ENCODE measurements at places on chromosomes 12 and 14. TPM values are rescaled to one million over a fixed set of nuclear protein-coding genes. Genes with fewer than 3 reads are reported as not detected.

Gene RNASE3
- not detected for polyA plus RNA-seq

Gene RGS6
- not detected for polyA plus RNA-seq

Gene PNP
- polyA plus RNA-seq: 32.2 TPM

Gene OTOGL
- polyA plus RNA-seq: not detected

Gene TAS2R42
- polyA plus RNA-seq: not detected

Gene APOF
- not detected for polyA plus RNA-seq

Gene RASSF9
- not detected for polyA plus RNA-seq

Gene SLC22A17
- polyA plus RNA-seq: 3.9 TPM

Gene RFX4
- not detected for polyA plus RNA-seq

Gene GALNT6
- polyA plus RNA-seq: 4.4 TPM

Gene BCL11B
- polyA plus RNA-seq: 9.5 TPM

Gene DBX2
- not detected for polyA plus RNA-seq

Gene ATF7
- 19.2 TPM for polyA plus RNA-seq

DNA sequence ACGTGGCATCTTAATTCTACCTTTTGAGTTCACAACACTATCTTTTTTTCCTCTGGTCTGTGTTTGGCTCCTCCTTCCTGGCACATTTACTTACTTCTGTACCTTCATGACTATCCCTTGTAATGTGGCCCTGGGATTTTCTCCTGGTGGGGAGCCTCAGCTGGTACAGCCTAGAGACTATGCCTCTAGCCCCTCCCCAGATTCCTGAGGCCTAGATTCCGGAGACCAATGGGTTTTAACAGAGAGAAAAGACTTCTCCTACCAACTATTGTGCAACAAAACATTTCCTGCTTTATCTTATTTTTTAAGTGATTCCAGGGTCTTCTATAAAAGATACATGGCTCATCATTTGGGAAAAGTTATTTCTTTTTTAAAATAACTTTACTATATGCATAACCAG is 216.2 kb upstream of the KRR1 start:
- no peak overlapping the region for H3K27ac ChIP-seq
- H3K4me3 ChIP-seq: no peak overlapping the region
- H3K4me1 ChIP-seq: peaks cover 6% of the 10 kb centered on the region
- no peak for DNase-seq
- H3K27me3 ChIP-seq: no peaks in the 10 kb centered on the region
- no peaks in the 10 kb centered on the region for H3K36me3 ChIP-seq

DNA sequence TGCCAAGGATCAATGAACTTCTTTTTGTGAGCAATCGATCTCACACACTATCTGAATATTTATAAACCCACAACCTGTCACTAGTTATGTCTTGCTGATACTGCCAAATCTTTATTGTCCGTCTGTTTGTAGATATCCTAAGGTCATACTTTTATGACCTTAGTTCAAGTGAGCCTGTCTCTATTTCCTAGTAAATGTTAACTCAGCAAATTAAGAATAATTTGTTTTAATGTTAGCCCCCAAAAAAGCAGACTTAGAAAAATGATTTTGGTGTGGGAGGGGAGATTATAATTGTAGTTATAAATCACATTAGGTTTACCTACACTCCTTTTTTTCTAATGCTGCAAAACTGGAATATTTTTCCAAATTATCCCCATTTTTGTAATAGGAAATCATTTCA is 9.4 kb downstream of the STYK1 start:
- DNase-seq: no peak
- no peak overlapping the region for H3K4me3 ChIP-seq
- no peak overlapping the region for H3K27ac ChIP-seq

- no peaks in the 10 kb centered on the region for H3K4me1 ChIP-seq
- H3K4me3 ChIP-seq: no peak overlapping the region
- H3K36me3 ChIP-seq: no peaks in the 10 kb centered on the region
- no peak overlapping the region for H3K27ac ChIP-seq
Measured at GRCh38 chr12:27951898-27952297, 20.6 kb downstream of the PTHLH start.

- H3K4me1 ChIP-seq: peaks cover 62% of the 10 kb centered on the region
- H3K4me3 ChIP-seq: peak overlapping the region; percentile 97
- peak overlapping the region; percentile 97 for H3K27ac ChIP-seq
Measured at GRCh38 chr12:42327227-42327590, 1.2 kb downstream of the PPHLN1 start.

- DNase-seq: no peak
- H3K36me3 ChIP-seq: peaks cover 42% of the 10 kb centered on the region
- peaks cover 49% of the 10 kb centered on the region for H3K4me1 ChIP-seq
- H3K27ac ChIP-seq: no peak overlapping the region
Measured at GRCh38 chr12:304805-305204, 42.2 kb upstream of the SLC6A13 start.

DNA sequence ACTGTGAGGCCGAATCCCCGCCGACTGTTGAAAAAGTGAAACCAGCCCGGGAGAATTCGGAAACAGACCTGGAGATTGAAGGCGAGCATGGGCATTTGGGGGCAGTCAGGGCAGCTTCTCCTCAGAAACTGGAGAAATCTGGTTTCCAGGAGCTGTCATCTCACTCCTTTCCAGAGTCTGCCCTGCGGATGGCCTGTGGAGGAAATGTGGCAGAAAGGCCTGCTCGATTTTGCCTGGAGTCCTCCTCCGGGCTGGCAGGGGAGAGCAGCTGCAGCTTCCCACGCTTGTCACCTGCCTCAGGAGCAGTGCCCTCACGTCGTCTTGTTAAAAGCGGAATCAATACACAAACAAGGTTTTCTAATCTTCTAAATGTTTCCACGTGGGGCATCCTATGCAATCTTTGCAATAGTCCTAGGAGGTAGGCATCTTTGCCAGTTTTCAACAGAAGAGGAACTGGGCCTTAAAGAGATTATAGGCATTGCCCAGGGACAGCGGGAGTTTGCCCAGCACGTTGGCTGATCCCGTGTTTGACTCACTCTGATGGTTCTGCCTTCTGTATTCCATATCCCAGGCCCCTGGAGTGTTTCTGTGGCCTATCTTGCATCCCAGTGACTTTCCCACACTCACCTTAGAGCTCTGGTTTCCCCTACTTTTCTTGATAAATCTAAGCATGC is 2.3 kb downstream of the LRRC74A start:
- H3K4me3 ChIP-seq: no peak overlapping the region
- no peak for DNase-seq
- no peaks in the 10 kb centered on the region for H3K27me3 ChIP-seq
- no peaks in the 10 kb centered on the region for H3K36me3 ChIP-seq
- no peak overlapping the region for H3K27ac ChIP-seq
- H3K4me1 ChIP-seq: no peaks in the 10 kb centered on the region

DNA sequence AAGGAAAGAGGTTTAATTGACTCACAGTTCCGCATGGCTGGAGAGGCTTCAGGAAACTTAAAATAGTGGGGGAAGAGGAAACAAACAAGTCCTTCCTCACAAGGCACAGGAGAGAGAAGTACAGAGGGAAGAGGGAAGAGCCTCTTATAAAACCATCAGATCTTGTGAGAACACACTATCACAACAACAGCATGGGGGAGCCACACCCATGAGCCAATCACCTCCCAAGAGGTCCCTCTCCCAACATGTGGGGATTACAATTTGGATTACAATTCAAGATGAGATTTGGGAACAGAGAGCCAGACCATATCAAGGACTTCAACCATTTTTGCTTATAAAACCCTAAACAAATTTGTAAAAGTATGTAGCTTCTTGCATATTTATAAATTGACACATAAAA is 45.8 kb downstream of the SLCO1C1 start:
- H3K27me3 ChIP-seq: no peaks in the 10 kb centered on the region
- H3K36me3 ChIP-seq: no peaks in the 10 kb centered on the region
- H3K27ac ChIP-seq: no peak overlapping the region
- no peaks in the 10 kb centered on the region for H3K4me1 ChIP-seq
- DNase-seq: no peak

DNA sequence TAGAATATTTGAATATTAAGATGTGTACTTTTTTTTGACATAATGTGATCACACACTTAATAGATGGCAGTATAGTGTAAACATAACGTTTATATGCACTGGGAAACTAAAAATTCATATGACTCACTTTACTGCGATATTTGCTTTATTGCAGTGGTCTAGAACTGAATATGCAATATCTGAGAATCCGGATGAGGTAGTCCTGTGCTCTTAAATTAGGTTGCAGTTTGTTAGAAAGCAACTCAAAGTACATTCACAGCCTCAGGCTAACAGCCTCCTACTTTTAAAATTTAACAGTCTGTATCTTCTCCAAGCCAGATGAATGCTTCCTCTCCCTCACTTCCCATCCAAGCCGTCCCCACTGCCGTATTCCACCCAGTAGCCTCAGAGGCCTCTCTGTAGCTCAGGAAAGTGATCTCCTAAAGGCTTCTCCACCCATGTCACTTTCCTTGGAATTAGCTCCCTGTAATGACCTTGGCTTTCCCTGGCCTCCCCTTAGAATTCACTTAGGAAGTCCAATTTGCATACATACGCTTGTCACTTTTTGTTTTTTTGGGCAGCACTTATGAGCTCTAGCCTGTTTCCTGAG is 43.7 kb downstream of the TESPA1 start:
- H3K4me1 ChIP-seq: peaks cover 11% of the 10 kb centered on the region
- peaks cover 3% of the 10 kb centered on the region for H3K36me3 ChIP-seq
- DNase-seq: no peak
- H3K4me3 ChIP-seq: no peak overlapping the region
- H3K27ac ChIP-seq: no peak overlapping the region

DNA sequence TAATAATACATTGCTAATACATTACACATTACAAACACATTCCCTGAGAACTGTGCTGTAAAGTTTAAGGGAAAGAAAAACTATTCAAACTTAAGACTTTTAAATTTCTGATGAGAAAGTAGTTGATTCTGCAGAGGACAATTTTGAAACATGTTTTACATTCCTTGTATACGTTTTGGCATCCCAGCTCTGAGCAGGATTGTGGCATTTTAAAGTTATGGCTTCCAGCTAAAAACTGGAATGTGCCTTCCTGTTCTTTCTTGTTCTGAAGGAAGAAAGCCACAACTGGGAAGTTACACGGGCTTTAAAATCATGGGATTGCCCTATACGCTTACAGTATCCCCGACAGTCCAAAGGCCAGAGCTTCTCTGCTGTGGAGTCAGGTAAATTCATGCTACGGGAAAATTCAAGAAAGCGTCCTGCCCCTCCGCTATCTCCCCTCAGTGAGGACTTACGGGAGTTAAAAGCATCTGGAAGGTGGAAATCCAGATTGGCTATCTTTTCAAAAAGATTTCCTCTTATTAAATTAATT is 10.8 kb upstream of the KLHL42 start:
- no peaks in the 10 kb centered on the region for H3K36me3 ChIP-seq
- no peak overlapping the region for H3K4me3 ChIP-seq
- DNase-seq: no peak
- no peaks in the 10 kb centered on the region for H3K27me3 ChIP-seq
- H3K27ac ChIP-seq: no peak overlapping the region

DNA sequence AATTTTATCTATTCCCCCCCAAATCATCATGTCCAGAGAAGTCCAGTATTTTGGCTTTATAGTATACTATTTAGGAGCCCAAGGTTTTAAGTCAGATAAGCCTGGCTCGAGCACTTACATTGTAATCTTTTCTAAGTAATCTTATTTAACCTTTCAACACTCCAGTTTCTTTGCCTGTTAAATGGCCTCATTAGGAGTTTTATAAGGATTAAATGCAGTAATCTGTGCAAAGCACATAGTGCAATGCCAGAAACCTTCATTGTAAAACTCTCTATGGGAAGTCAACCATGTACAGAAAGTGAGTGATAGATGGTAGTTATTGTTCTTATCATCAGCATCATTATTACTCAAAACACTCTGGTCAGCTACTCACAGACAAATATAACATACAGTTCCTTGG is 1330.4 kb downstream of the SLC16A7 start:
- no peak for DNase-seq
- H3K27ac ChIP-seq: no peak overlapping the region
- no peaks in the 10 kb centered on the region for H3K4me1 ChIP-seq
- no peaks in the 10 kb centered on the region for H3K27me3 ChIP-seq
- no peaks in the 10 kb centered on the region for H3K36me3 ChIP-seq
- H3K4me3 ChIP-seq: no peak overlapping the region

- H3K4me1 ChIP-seq: peaks cover 6% of the 10 kb centered on the region
- no peak overlapping the region for H3K27ac ChIP-seq
- no peaks in the 10 kb centered on the region for H3K27me3 ChIP-seq
- no peak overlapping the region for H3K4me3 ChIP-seq
Measured at GRCh38 chr12:122968104-122968503, 1.8 kb upstream of the ABCB9 start.

- H3K4me3 ChIP-seq: no peak overlapping the region
- no peak overlapping the region for H3K27ac ChIP-seq
- DNase-seq: no peak
- no peaks in the 10 kb centered on the region for H3K4me1 ChIP-seq
- H3K27me3 ChIP-seq: peaks cover 4% of the 10 kb centered on the region
Measured at GRCh38 chr12:2163177-2163941, 110.6 kb downstream of the CACNA1C start.

DNA sequence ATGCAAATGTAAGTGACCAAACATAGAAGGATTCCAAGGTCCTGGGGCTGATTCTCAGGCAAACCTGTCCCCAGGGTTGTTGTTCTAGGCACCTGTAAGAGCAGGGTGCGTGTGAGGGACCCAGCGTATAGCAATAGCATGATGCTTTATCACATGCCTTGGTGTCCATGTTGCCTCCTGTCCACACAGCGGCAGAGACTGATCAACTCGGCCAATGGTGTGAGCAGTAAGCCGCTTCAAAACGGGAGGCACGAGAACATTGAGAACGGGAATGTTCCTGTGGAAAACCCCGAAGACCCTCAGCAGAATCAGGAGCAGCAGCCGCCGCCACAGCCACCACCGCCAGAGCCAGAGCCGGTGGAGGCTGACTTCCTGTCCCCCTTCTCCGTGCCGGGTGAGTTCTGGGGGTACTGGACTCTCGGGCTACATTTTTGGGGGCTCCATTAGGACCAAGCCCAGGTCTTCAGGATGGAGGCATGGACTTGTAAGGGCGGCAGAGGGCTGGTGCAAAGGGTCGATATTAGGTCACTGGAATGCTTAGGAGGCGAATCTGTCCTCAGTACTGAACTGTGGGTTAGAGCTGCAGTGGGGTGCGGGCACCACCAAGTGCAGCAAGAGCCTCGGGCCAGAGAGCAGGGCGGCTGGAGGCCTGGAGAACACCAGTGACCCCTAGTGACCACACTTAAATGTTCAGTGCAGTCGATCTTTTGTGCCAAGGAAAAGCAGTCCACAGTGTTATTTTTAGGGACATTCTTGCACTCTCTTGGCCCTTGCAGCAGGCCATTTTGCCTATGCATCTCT is 57.2 kb upstream of the RIN3 start:
- no peak for DNase-seq
- no peak overlapping the region for H3K4me3 ChIP-seq
- peaks cover 18% of the 10 kb centered on the region for H3K4me1 ChIP-seq
- no peaks in the 10 kb centered on the region for H3K36me3 ChIP-seq

- peaks cover 26% of the 10 kb centered on the region for H3K27me3 ChIP-seq
- DNase-seq: no peak
- no peak overlapping the region for H3K27ac ChIP-seq
- no peaks in the 10 kb centered on the region for H3K4me1 ChIP-seq
Measured at GRCh38 chr14:61973981-61974380, 211.8 kb downstream of the SNAPC1 start.

- no peak overlapping the region for H3K4me3 ChIP-seq
- no peak for DNase-seq
- H3K36me3 ChIP-seq: no peaks in the 10 kb centered on the region
Measured at GRCh38 chr12:29610473-29611170, 113.1 kb upstream of the OVCH1 start.

- no peaks in the 10 kb centered on the region for H3K36me3 ChIP-seq
- no peak overlapping the region for H3K4me3 ChIP-seq
Measured at GRCh38 chr14:103867523-103867953, 20.2 kb upstream of the PPP1R13B start.

Measured in naive thymus-derived CD8-positive, alpha-beta T cell (primary cell).